ENCODE measurements at places on chromosomes 3 and 15.

GRCh38 chr3:71064956-71065763 is 518.4 kb downstream of the FOXP1 start:
- DNase-seq = no peak

GRCh38 chr15:88818920-88819319 is 15.7 kb downstream of the ACAN start:
- no peak for DNase-seq

DNA sequence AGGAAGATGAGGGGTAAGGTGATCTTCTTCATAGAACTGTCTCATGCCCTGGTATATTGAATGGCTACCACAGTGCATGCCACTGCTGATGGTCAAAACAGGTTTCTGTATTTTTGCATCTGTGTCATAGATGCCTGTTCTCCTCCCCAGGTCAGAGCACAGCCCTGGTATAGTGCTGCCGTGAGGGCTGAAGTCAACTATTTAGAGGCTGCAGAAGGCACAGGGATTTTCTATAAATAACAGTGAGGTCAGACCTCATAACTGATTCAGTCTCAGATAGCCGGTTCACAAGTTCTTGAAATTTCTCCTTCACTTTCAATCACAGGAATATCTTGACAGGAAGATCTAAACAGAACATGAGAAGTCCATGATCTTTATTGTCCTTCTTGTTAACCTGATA is 99.2 kb upstream of the NUDT16 start:
- DNase-seq = no peak

GRCh38 chr3:152591515-152591914 is 243.4 kb upstream of the P2RY1 start:
- no peak for DNase-seq

DNA sequence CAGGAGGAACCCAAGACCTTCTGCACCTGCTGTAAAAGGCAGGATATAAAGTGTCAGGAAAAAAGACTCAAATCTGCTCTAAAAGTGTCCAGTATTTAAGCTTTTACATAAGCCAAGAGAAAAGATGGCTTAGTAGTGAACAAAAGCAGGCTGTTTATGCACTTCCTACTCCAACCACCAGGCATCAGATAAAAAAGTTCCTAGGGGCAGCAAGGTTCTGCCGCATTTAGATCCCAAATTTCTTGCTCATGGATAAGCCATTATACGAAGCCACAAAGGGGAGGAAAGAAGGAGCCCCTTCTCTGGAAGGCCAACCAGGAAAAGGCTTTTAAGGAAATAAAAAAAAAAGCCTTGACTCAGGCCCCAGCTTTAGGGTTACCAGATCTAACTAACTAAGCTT is 10.6 kb upstream of the SLC9C1 start:
- no peak for DNase-seq

GRCh38 chr3:52471371-52472238 is 16.2 kb downstream of the NISCH start:
- DNase-seq = no peak

DNA sequence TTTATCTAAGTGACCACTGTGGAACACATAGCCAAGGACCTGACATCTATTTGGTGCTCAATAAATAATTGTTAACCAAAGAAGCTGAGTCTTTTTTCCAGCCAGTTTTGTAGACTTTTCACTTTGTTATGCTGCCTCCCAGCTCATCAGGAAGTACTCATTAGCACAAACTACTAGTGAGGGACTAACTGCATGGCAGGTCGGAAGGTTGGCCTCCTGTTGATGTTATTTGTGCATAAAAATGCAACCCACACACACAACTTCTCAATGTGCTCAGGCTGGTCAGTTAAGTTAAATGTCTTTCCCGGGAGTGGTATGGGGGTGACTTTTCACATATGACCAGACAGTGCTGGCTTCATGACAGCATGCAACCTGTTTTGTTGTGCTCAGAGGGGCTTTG is 263.0 kb upstream of the TOPAZ1 start:
- no peak for DNase-seq

- no peak for DNase-seq
Observed at GRCh38 chr15:94644433-94644832, 413.1 kb downstream of the MCTP2 start.

DNA sequence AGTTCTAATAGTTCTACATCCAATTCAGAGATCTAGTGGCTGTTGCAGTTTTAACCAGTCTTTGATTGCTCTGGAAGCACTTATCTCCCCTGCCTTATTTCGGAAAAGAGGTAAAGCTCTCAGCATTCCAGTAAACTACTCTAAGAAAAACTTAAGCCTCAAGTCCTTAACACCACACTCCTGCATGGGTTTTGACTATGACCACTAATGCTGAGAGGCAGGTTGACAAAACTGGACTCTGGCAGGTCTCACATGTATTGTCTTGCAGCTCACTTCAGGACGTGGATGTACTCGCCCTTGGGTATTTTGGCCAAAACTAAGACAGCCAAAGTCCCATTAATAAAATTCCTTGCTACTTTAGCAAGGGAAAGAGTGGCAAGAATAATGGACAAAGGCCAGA is 405.9 kb upstream of the GRM7 start:
- no peak for DNase-seq

DNA sequence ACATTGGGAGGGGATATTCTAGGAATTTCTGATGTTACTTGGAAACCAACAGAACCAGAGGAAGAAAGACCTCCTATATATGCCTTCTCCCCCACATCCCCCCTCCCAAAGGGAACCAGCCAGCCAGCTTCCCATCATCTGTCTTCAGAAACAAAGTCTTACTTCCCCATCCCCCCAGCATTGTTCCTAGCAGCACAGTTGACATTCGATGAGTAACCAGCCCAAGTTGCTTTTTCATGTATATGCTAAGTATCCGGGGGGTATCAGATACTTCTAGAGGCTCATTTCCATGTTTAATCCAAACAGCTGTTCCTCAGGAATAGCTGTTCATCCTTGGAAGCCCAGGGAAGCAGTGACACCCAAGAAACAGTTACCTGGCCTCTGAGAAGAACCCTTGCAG is 16.0 kb downstream of the RMDN3 start:
- no peak for DNase-seq

DNA sequence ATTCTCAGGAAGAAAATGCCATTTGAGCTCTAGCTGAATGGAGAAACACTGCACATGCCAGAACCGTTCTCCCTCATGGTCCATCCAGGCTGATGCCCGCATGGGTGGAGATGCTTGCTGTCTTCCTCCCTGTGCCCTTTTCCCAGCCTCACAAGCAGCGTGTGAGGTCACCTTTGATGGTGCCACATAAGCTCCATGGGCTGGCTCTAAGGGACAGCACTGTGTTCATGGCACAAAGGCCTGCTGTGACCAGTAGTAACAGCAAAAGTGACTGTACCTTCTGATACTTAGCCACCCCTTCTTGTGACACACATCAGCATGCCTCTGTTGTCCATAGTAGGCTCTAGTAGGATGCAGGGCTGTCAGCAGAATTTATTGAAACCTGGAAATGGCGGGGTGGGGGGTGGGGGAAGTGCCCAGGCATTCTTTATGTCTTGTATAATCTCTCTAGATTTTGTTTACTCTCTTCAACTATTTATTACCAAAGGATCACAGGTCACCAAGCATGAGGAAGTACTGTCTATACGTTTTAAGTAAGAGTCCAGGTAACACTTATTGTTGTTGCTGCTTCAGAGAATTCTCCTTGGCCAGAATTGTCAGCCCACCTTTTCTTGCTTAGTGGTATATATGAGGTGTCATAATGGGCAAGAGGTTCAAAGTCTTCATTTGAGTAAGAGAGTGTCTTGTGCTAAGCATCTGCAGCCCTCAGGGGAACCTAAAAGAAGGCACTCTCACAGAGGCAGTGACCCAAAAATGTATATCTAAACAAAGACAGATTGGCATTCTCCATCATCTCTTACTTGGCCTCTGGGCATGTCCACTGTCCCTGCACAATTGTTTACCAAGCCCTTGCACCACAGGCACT is 56.5 kb downstream of the RAB7A start:
- DNase-seq = no peak

GRCh38 chr15:101447168-101447533 is 42.4 kb downstream of the PCSK6 start:
- DNase-seq = no peak

GRCh38 chr3:170448584-170448983 is 29.9 kb downstream of the CLDN11 start:
- no peak for DNase-seq

GRCh38 chr3:81490541-81491288 is 270.7 kb downstream of the GBE1 start:
- DNase-seq = peak; percentile 22

- no peak for DNase-seq
Observed at GRCh38 chr15:87638554-87639083, 617.9 kb downstream of the NTRK3 start.

DNA sequence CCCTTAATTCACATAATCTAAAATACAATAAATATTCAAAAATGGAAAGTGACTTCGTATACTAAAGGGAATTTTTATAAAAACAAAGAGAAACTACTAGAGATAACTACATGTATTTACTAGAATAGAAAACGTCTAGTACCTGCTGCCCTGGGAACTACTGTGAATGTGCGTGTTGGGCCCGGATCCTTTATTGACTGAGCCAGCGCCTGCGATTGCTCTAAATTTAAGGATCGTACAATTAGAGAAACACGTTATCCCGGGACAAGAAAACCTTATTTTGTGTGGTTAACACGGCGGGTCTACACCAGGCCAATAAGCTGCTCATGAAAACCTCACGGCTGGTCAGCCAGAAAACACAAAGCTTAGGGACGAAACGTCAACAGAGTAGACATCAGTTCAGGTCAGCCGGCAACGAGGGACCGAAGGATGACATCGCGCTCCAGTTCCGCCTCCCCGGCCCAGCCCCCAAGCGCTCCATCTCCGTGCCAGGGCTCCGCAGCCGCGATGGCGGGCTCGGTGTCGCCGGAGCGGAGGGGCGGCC is 555 bp downstream of the TM2D3 start:
- DNase-seq = no peak

- no peak for DNase-seq
Observed at GRCh38 chr15:50774450-50774849, 8.9 kb upstream of the SPPL2A start.

- DNase-seq = no peak
Observed at GRCh38 chr3:99645277-99646106, 7.1 kb downstream of the COL8A1 start.

GRCh38 chr15:70647396-70647795 is 116.0 kb downstream of the UACA start:
- no peak for DNase-seq

DNA sequence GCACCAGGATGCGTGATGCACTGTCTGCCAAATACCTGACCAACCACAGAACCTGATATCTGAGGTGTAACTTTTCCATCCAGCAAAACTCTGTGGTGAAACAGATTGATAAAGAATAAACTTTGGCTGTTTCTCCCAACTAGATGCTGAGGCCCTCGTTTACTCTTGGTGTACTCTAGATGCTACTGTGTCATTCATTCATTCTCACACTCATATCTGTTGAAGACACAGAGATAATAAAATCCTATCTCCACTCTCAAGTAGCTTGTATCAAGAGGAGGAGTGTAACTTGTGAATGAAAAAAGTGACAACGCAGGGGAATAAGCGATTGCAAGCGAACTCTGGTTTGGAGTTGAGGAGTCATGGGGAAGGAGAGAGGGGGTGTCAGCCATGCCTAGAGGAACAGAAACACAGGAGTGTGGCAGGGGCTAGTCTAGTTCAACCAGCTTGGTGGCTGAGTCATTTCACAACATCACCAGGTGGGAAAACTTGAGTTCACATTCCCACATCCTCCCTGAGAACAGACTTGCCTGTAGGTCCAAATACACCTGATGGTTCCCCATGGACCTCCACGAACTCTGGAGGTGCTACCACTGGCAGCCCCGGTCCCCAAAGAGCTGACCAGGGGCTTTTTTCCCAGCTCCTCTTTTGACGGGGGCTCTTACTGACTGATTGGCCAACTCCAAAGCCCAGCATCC is 73.3 kb upstream of the SNRK start:
- no peak for DNase-seq

GRCh38 chr15:74008901-74009300 is 14.4 kb downstream of the PML start:
- no peak for DNase-seq

DNA sequence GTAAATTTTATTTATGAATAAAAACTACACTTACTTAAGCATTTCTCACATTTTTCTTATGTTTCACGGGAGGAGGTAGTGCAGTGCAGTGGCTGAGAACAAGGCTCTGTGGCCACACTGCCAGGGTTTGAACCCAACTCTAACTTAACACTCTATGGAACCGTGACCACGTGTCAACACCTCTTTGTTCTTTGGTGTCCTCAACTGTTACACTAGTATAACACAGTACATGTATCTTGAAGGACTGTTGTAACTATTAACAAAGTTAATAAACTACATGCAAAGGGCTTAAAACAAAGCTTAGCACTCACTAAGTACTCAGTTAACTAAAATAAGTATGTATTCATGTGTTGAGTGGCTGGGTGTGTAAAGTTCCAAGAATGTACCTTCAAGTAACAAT is 19.5 kb downstream of the CD47 start:
- DNase-seq = no peak

DNA sequence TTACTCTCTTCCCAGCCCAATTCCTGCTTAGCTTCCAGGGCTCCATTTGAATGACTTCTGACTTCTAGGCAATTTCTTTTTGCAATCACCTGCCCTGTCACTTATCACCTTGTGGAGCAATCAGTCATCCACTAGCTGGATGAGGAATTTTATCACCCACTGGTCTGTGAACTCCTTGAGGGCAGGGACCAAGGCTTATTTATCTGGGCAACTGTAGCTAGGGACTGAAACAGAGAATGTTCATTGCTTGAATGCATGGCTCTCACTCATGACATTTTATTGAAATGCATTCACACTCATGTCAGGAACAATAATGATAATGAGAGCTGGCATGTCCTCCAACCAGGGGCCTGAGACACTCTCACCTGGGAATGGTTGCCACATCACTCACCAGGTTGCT is 15.5 kb downstream of the TNFAIP8L3 start:
- DNase-seq = no peak

DNA sequence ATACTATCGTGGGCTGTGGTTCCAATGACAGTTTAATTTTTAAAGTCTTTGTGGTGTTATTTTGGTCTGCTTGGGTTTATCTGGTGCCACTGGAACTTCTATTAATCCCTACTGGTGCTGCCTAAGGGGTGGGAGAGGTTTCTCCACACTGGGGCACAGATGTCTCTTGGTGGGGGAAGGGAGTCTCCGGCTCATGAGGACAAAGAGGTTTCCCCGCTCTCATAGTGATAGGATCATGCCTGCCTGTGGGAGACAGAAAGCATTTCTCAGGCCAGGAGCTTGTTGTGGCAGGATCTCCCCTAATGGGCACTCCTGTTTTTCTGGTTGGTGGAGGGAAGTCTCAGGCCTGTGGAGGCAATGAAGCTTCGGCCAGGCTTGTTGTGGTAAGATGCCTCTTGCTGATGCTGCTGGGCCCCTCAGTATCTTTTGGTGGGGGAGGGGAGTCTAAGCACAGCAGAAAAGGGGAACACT is 84.3 kb upstream of the THRB start:
- DNase-seq = no peak

GRCh38 chr3:12229146-12229851 is 59.6 kb upstream of the PPARG start:
- peak; percentile 29 for DNase-seq

- no peak for DNase-seq
Observed at GRCh38 chr3:129809297-129809696, 84.2 kb downstream of the TMCC1 start.

- DNase-seq = no peak
Observed at GRCh38 chr15:65969865-65970816, 100.8 kb downstream of the RAB11A start.

- no peak for DNase-seq
Observed at GRCh38 chr3:123880998-123881561, 3.1 kb downstream of the MYLK start.

GRCh38 chr15:42707873-42708544 is 28.9 kb downstream of the CDAN1 start:
- no peak for DNase-seq

All from NCI-H774 (cell line).